ENCODE measurements at places on chromosomes 16 and 17.

DNA sequence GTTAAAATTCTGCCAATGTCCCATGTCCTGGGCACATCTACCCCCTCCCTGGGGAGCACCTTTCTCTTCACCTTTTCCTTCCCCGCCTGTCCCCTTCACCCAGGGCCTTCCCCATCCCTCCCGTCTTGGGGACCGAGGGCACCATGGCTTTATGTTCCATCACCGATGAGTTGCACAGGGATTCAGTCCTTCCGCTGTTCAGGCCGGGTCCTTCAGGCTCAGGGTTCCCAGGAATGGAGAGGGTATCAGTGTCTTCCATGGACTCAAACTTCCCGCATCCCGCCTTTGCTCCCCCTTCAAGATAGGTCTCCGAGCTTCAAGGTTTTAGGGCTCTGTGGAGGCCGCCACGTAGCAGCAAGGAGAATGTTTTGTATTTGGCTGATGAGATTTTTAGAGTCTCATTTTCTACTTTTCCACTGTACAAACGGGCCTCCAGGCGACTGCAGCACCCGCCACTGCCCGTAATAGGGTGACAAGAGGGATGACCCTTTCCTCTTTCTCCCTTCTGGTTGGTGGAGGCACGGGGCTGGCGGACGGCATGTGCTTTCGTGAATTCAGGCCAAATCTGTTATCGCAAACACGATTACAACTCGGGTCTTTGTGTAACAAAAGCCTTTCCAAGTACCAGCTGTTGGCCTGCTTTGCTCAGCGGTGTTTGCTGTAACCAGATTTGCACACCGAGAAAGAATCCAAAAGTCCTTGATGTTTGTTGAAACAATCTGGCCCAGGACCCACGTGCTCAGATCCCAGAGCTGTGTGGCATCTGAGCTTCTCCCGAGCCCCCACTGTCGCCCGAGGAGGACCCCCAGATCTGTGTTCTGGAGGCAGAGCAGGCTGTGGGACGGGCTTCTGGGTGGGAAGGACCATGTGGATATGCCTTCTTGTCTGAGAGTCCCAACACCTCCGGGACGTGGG lies 236.3 kb downstream of the SEC14L1 start:
- no peak for DNase-seq

DNA sequence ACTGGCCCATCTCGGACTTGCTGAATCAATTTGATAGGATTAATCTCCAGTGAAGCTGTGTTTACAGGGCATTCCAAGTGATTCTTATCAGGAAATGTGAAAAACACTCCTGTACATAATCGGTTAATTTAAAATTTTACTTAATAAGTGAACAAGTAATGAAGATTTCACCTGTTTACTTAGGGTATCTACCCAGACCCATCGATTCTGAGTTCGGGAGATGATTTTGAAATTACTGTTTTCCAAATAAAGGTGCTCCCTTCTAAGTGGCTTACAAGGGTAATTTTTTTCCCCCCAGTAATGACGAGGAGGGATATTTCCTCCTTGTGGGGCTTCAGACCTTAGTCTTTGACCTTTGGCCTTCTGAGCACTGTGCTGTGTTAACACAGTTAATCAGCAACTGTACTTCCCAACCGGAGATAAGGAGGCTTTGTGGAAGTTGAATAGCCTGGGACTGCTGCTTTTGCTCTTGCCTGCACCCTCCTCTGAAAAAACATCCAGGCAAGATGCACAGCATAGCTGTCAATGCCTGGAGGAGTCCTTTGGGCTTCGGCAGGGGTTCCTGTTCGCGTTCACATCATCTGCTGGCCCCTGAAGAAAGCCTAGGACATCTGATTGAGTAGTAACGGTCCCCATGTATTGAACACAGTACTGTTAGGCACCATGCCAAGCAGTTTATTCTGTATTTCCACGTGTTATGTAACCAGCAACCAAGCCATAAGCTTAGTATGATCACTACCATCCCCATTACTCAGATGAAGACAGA lies 1.8 kb downstream of the FAHD1 start:
- DNase-seq = no peak

DNA sequence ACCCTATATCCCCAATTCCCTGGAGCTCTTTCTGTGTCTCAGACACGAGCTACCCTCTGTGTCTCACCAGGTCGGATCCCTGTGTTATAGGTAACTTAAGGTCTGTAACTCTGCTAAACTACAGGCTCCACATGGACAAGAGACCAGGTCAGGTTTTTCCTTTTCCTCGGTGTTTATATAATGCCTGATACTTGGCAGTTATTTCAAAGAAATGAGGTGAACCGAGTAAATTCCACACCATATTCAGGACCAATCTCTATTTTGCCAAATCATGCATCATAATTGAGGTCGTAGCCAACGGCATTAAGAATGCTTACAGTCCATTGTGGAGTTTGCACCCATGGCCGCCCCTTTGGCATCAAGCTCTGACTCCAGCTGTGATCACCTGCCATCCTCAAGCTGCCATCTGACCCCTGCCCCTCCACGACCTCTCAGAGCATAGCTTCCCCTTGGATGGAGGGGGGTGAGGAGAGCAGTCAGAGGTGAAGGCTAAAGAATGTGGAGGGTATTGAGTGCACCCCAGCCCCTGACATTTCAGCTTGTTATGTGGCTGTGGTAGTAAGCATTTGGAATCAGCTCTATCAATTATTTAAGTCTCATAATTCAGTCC lies 434.7 kb upstream of the RBFOX1 start:
- no peak for DNase-seq

DNA sequence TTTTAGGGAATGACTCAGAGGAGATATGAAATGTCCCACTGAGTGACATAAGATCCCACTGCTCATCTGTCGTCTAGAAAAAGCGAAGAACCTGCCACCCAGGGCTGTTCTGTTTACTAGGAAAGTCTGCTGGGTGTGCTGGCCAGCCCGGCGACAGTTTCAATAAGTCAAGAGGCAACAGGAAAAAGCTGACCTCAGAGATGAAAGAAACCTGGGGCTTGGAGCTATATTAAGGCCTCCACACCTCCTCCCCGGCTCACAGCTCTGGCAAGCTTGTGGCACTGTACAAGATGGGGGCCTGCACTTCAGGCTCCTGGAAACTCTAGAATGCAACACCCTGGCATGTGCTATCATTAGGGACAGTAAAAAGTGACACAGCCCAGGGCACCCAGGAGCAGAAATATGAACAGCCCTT lies 10.6 kb downstream of the ZFHX3 start:
- DNase-seq = no peak

DNA sequence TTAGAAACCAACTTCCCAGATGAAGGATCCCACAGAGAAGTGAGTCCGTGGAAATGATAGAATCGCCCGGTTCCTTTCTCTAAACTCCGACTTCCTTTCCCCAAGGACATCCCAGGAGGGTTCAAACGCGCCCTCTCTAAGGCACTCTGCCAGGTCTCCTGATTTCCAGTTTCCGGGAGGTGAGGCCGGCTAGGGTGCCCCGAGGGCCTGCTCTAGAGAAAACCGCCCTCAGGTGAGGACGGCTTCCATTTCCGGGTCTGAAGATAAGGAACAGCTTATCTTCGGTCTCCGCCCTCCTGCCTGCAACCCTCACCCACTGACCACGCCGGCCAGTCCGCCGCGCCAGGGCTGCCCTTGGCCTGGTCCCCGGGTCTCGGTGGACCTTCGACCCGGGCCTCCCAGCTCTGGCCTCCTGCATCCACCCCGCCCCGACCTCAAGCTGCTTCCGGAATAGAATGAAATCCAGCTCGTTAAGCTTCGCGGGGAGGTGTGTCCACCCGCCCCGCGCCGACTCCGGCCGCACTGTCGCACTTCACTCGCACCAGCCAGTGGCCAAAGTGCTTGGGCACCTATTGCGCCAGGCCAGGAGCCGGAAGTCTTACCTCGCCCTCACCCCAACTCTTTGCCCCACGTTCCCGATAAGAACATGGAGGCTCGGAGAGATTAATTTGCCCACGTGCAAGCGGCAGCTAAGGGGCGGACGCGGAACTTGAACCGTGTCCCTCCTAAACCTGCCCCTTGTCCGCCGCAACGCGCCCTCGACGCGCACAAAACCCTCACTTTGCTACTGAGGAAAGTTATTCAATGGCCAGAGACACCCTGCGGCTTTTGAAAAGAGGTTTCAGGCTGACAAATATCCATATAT lies 836 bp upstream of the MMP15 start:
- DNase-seq = no peak

DNA sequence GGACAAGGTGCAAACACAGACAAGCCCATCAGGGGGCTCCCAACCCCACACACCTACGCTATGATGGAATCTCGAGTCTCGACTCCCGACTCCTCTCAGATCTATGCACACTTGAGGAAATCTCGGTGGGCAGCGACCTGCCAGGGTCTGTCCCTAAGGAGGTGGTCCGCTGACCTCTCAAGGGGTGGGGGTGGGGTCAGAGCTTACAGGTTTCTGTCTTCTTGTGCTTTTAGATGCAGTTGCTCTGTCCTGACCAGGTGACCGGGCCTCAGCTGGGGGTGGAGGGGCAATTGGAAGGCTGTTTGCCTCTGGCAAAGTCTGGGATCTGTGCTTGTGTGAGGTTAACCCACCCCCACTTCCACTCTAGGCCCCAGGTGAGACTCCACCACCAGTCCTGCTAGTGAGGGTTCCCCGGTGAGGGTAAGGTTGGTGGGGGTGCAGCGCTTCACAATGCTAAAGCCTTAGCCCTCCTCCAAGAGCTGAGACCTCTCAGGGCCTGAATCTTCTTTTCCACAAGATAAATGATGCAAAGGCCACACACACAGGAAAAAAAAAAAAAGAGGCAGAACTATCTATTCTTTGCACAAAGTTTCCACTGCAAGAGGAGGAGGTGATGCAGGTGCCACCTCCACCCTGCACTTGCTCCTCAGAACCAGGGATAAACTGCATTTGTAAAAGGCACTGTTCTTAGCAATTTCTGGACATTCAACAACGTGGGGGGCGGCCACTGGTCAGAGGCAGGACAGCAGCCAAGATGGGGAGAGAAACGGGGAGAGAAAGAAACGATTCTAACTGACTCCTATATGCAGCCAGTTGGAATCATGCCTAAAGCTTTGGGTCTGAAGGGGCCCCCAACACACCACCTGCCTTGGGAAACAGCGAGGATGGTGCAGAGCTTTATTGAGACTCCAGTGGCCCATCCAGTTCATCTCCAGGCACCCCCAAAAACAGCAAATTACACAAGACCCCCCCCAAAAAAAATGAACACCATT lies 4.1 kb downstream of the CISD3 start:
- no peak for DNase-seq

- DNase-seq = no peak
These were observed 12.8 kb upstream of the DBNDD1 start for GRCh38 chr16:90031931-90032673.

- no peak for DNase-seq
These were observed 653.6 kb upstream of the EEF2KMT start for GRCh38 chr16:5751216-5751615.

DNA sequence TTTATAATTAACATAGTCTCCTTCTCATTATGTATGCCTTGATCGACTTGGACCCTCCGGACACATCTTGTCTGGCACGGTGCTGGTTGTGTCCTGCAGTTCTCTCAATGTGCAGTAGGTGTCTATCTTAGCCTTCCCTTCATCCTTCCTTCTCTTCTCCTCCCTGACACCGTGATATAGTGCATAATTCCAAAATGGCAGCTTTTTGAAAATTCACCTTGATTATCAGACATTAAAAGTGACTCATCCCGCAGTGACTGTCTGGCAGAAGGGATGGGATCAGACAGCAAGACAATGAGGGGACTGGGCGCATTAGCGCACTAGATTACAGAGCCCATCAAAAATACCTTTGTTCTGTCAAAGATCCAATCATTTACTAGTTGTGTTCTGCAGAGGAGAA lies 70.0 kb upstream of the PMFBP1 start:
- no peak for DNase-seq

- DNase-seq = no peak
These were observed 2291.3 kb downstream of the TP53TG3F start for GRCh38 chr16:35750701-35751104.

GRCh38 chr16:65312071-65312470 lies 190.2 kb upstream of the CDH11 start:
- DNase-seq = no peak

- DNase-seq = no peak
These were observed 17.4 kb downstream of the ASPSCR1 start for GRCh38 chr17:81994593-81995462.

DNA sequence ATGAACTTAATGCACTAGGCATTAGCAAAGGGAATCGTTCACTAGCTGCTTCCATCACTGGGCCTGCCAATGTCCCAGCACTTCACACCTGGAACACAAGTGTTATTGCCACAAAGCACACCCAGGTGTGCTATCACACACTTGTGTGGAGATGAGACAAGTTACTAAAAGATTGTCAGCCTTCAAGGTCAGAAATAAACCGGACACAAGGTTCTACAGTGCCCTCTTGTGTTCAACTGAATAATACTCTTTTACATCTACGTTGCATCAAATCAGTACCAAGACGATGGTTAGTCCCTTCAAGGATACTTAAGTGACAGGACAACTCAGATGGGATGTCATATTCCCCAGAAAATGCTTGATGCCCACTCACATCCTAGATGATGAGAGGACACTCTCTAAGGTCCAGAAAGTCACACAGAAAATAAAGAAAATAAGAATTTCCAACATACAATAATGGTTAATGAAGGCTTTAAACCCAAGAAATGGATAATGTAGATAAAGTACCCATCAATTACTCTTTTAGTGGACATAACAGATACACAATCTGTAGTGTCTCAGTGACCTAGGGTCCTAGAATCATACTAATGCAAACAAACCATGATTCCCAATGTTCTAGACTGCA lies 16.4 kb upstream of the GLG1 start:
- no peak for DNase-seq

- no peak for DNase-seq
These were observed 9.1 kb downstream of the FOXK2 start for GRCh38 chr17:82528484-82529265.

GRCh38 chr17:11565591-11565990 lies 32.7 kb upstream of the DNAH9 start:
- no peak for DNase-seq

GRCh38 chr16:51175081-51175480 lies 24.0 kb upstream of the SALL1 start:
- DNase-seq = no peak
